T-helper 9 cell (primary cell): ENCODE measurements at places on chromosomes 11 and 22.
A peak's percentile ranks its signal among the peaks of the same experiment; 100 is the strongest.

DNA sequence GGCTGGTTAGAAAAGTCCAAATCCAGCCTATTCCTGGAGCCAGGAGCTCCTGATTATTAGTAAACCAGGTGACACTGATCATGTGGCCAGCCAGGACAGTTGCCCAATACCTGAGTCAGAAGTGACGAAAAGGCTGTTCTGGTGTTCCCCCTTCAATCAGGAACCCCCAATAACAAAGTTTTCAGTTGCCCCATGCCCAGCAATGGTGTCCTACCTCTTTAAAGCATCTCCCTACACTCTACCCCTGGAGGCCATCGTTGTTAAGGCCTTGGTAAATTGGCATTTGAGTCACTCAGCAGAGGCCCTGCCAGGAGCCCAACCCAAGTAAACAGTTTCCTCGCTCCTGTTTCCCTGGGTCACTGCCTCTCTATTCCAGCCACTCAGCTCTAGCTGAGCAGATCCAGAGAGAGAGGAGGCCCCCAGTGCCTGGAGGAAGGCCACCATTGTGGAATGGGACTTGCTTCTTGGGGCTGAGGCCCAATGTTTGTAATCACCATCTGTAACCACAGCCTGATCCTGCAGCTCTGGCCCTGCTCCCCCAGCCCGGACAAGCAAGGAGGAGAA lies 25.0 kb downstream of the ARHGAP1 start:
- no peak for DNase-seq

DNA sequence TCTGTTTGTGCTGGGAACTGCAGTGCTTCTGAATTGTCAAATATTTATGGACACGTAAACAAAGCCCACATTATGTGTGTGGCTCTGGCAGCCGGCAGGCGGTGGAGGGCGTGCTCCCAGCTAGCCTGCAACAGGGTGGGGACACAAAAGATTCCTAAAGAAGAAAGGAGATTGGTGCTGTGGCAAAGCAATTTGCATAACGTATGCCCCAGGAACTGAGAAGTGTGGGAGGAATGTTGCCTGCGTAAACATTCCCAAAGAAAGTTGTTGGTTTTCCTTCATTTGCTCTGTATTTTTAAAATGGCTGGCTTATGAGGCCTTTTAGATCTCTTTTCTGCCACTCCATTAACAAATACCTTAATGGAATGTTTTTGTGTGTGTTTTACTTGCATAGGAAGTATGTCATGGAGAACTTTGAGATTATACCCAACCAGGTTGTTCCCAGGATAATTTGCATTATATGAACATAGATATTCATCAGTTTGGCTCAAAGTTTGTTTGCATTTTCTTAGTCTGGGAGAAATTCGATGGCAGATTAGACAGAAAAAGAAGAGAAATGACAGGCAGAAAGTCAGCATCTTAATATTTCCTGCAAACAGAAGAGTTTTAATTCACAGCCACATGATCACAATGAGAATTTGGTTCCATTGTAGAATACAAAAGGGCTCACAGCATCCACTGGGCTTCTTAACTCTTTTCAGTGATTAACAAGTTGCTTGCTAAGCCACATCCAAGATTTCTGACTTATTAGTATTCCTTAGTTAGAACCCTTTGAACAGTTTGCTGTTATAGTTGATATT lies 41.8 kb upstream of the DLAT start:
- DNase-seq = no peak

DNA sequence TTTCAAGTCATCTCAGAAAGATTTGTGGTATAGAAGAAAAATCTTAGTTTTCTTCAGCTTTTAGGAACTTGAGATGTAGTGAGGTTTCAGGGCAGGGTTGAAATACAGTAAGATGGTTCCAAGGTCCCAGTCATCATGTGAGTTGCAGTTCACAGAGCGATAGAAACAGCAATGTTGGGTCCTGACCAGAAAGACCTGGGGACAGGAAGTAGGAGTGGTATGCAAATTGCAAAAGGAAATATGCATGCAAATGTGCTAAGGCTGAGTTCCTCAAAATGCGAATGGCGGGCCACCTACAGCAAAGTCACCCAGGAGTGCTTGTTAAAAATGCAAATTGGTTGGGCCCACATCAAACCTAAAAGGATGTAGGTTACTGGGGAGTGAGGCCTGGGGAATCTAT lies 1032.7 kb upstream of the TENM4 start:
- DNase-seq = no peak

DNA sequence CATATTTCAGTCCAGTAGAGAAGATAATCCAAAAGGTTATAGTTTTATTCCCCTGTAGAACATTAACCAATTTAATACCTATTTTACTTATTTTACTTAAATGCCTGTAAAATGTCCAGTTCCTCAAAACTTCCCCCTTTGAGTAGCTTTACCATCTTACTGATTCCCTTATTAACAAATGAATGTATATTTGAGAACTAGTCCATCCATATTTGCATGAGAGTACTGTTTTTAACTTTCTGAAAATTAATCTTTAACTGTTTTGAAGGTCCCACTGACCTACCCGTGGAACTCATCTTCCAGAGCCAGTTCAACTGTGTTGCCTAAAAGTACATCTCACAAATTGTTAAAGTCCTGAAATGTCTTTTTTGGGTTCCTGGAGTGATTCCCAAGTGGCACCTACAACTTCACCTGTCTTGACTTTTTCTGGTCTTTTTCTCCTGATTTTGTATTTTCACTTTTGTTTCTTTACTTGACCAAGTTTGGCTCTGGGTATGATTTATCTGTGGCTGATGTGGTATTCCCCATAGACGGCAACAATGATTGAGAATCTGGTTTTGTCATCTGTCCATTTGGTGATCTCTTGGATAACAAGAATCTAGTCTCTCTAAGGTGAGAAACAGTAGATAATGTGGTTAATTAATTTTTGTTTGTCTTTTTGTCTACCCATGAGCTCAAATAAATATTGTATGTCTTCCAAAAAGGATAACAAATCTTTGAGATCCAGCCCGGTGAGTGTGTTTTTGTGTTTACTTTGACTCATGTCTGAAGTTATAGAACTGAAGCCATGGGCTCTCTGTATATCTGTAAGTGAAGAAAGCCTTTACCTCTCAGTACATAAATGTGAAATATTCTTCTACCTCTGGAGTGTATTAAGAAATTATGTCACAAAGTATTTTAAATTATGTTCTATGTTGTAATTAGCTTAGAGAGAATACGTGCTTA lies 174.2 kb downstream of the ETS1 start:
- DNase-seq = no peak

GRCh38 chr11:106998916-106999188 lies 19.4 kb downstream of the GUCY1A2 start:
- no peak for DNase-seq

GRCh38 chr11:32602657-32603415 lies 19.2 kb downstream of the EIF3M start:
- no peak for DNase-seq

- no peak for DNase-seq
These were observed 61.4 kb upstream of the LMO2 start for GRCh38 chr11:33953289-33953688.

DNA sequence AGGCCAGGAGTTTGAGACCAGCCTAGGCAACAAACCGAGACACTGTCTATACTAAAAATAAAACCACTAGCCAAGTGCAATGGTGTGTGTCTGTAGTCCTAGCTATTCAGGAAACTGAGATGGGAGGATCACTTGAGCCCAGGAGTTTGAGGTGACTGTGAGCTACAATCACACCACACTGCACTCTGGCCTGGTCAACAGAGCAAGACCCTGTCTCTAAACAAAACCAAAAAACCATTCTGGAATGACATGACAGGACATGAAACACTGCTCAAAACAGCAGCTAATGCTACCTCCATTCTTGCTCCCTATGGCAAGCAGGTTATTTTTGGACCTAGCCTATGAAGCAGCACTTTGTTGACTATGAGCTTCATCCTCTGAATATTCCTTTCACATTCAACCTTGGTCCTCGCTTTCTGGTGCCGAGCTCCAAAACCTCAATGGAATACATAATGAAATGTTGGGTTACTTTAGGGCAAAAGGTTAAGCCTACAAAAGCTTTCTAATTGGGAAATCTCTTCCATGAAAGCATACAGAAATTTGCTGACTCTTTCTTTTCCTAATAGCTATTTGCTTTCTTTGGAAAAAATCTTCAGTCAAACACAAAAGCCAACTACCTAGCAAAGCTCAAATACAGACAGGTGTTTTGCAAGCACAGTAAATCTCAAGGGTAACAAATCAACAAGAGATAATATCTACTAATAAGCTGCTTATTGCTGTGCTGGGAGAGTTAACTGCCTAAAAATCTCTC lies 21.1 kb downstream of the SIK3 start:
- no peak for DNase-seq

DNA sequence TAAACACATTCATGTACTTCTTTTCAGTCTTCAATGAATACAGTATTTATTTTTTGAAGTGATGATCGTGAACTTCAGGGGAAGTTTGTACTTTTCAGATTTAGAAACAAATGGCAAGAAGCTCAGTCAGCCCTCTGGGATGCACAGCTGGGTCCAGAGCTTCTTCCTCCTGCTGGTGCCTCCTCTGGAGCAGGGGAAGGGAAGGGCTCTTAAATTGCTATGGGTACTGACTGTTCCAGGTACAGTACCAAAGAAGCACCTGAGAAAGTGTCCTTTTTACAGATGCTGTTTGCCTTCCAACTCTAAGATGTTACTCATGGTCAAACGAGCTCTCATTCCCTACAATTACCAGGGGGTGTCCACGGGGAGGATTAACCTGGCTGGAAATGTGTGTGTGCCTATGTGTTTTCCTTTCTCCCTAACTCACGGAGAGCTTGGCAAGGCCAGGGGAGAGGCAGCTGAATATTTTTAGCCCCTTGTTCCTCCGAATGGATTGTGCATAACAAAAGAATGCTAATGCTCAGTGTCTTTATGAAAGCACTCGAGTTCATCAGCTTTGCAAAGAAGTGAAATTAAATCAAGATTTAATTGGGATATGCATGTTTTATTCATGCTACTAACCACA lies 313.7 kb upstream of the CADM1 start:
- DNase-seq = no peak

- DNase-seq = peak; percentile 48
These were observed 14.3 kb upstream of the PMM1 start for GRCh38 chr22:41603873-41604332.

DNA sequence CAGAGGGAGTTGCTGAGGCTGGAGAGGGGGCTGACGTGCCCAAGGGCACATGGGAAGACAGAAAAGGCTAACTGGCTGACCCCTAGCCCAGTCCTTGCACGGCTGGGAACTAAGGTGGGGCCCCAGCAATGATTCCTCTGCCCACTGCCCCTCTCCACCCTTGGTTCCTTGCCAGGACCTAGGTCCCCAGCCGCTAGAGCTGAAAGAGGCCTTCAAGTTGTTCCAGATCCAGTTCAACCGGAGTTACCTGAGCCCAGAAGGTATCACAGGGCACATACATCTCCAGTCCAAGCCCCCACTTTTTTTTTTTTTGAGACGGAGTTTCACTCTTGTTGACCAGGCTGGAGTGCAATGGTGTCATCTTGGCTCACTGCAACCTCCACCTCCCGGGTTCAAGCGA lies 390 bp downstream of the CTSW start:
- no peak for DNase-seq

GRCh38 chr11:78742430-78742829 lies 167.8 kb upstream of the NARS2 start:
- no peak for DNase-seq

GRCh38 chr22:39617342-39617741 lies 46.8 kb downstream of the CACNA1I start:
- DNase-seq = no peak

DNA sequence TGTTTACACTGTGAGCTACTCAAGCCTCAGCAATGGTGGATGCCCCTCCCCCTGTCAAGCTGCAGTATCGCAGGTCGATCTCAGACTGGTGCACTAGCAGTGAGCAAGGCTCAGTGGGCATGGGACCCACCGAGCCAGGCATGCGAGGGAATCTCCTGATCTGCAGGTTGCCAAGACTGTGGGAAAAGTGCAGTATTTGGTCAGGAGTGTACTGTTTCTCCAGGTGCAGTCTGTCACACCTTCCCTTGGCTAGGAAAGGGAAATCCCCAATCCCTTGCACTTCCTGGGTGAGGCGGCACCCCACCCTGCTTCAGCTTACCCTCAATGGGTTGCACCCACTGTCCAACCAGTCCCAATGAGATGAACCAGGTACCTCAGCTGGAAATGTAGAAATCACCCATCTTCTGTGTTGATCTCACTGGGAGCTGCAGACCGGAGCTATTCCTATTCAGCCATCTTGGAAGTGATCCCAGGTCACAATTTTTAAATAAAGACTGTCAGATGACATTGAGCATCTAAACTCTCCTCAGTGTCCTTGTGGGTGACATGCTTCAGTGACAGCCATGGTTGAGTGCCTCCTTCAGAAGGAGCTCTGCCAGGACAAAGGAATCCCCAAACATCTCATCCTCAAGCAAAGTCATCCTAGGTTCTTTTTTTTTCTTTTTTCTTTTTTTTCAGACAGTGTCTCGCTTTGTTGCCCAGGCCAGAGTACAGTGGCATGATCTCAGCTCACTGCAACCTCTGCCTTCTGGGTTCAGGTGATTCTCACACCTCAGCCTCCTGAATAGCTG lies 10.8 kb downstream of the SLC22A24 start:
- DNase-seq = no peak

DNA sequence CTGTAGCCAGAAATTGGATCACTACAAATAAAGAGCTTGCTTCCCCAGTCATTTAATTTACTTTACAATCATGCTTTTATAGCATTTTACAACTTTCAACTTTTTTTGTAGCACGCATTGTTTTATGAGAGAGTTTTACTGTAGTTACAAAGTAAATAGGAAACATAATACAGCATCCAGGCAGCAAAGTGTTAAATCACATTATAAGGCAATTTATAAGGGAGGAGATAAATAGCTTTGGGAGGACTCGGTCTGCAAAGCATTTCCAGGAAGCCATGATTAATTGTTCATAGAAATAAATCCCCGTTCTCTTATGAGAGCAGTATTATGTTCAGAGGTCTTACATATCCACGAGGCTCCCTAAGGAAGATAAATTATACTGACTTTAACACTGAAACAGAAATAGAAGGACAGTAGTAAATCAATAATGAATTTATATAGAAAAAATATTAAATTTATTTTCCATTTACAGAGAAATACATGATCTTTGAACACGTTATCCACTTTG lies 792.6 kb upstream of the RAG2 start:
- no peak for DNase-seq

- DNase-seq = no peak
These were observed 26.7 kb downstream of the IGLL1 start for GRCh38 chr22:23553438-23553837.

DNA sequence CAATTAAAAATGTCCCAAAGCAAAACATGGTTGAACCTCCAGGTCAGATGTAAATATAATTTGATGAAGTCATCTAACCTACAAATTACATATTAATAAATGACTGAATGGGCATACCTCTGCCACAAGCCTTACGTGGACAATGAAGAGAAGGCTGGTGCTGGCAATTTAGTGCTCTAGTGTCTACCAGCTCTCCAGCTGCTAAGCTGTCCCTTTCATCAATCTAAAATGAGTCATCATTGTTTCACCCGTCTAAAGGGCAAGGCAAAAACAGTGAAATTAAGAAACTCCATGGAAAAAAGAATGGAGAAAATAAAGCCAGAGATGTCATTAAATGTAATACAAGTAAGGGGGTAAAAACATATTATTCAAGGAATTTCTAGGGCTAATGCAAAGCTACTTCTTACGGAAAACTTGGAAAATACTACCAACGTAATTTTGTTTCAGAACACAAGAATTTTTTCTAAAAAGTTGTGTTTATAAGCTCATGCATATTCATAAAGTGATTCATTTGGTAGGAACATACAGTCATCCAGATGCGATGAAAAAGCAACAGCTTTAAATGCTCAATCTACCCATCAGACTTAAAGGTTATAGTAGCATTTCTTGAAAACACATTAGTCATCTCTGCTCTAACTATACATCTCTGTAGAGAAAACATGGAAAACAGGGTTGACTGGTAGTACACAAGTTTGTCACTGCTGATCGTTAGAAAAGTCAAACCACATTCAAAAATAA lies 71.5 kb downstream of the SIK3 start:
- DNase-seq = no peak
